GM13976 (cell line): ENCODE measurements at places on chromosomes 13 and 19.

- no peak for DNase-seq
Measured at GRCh38 chr19:7476241-7476640, 12.6 kb downstream of the PEX11G start.

DNA sequence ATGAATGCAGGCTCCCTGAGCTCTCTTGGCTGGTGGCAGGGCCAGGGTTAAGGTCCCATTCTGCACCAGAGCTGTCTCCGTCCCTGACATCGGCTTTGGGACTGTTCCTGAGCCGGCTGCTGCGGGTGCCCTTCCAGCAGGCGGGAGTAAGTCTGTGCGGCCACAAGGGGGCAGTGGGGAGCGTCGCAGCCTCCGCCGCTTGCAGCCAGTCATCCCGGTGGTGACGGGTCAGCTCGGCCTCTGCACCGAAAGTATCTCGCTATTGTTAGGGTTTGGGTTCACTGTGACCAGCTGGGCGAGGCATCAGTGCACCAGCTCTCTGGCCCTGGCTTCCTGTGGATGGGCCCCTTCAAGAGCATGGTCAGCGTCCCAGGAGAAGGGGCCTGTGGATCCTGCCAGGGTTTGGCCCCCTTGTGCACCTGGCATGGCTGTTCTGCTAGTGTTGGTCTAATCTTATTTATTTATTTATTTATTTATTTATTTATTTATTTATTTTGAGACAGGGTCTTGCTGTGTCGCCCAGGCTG, 15.1 kb downstream of the NDUFB7 start:
- DNase-seq: peak; percentile 94

DNA sequence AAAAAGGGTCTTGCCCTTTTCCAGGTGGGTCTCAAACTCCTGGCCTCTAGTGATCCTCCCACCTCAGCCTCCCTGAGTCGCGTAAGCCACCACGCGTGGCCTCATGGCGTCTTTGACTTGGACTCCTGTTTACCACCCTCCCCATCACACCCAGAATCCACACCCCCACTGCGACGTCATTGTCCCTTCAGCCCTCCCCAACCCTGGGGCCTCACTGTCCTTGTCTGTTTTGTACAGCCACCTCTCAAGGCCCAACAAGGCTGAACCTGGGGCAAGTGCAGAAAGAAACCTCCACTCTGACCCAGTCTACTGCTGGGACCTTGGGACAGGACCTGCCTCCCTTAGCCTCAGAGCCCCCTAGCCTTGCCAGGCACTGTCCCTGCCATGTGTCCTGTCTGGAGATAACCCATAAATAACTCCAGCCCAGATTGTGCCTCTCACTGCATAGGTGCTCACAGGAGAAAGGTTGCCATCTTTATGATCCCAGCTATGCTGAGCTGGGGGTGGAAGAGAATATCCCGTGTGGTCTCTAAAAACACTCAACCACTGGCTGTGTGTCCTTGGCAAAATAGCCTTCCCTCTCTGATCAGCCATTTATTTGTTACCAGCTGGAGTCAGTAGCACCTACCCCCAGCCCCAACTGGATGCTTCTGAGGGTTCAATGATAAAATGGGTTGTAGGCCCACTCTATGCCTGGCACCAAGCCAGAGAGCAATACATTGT, 1.8 kb upstream of the IFI30 start:
- DNase-seq: peak; percentile 65

GRCh38 chr19:4233282-4233853, 4.0 kb downstream of the EBI3 start:
- peak; percentile 76 for DNase-seq

GRCh38 chr13:109151255-109151654, 521.8 kb downstream of the MYO16 start:
- no peak for DNase-seq

DNA sequence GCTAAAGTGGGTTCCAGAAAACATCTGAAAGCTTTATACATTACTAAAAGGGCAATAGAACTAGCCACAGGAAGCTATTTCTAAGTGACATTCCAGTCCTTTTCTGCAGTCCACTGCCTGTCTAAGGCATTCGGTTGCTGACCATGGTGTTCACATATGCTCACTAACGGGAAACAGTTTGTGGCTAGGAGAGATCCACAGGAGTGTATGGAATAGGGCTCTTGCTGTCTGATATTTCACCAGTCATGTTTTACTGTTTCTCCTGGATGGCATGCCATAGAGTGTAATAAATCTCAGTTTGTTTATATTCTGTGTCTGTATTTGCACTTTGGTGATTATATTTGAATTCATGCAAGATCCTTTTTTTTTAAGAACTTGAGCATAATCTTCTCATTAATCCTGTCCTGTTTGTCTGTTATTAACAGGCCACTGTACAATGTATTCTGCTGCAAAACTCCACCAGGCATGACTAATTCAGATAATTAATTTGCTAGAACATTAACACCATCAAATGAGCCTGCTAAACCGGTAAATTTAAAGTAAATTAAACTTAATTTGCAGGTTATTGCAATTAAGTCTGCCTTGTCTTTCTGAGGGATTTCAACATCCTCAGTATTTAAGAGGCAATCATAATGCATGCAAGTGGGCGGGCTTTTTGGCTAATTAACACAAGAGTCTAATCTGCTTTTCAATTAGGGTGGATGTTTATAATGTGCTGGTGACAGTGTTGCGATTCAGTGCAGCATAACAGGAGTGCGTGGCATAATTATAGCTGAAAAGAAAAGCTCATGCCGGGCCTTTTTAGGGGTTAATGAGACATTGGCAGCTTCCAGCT, 201.3 kb downstream of the POU4F1 start:
- no peak for DNase-seq

DNA sequence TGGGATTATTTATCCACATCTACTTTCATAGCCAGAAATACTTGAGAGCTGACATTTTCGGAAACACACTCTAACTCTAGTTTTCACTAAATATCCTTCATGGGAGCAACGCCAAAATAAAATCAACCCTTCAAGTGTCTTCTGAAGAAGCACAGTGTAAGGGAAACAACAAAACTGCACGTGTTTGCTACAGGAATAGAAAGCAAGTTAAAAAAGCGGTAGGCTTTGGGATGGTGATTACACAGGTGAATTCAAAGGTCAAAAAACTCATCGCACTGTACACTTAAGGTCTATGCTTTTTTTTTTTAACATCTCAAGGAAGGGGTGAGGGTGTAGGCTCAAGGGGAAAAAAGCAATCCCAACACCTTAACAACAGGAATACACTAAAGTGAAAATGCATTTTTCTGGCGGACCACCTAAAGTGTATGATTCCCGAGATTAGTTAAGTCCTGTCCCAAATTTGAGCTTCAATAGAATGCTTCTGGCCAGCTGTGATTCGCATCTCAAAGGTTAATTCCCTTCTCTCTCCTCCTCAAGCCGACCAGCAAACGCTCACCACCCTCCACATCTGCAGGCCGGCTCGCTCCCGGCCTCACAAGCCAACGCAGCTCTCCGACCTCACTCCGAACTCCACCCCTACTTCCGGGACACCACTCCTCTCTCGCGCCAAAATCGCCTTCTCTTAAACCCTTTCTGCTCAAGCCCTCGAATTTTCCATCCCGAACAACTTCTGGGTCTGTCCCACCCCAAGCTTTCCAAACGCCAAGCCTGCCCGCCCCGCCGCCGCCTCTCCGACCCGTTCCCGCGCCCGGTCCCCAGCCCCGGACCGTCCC, 1.1 kb downstream of the ARGLU1 start:
- peak; percentile 71 for DNase-seq

GRCh38 chr13:52850396-52851136, 2.1 kb upstream of the PCDH8 start:
- DNase-seq: peak; percentile 84

GRCh38 chr13:37326334-37326733, 220.9 kb upstream of the CSNK1A1L start:
- DNase-seq: no peak

DNA sequence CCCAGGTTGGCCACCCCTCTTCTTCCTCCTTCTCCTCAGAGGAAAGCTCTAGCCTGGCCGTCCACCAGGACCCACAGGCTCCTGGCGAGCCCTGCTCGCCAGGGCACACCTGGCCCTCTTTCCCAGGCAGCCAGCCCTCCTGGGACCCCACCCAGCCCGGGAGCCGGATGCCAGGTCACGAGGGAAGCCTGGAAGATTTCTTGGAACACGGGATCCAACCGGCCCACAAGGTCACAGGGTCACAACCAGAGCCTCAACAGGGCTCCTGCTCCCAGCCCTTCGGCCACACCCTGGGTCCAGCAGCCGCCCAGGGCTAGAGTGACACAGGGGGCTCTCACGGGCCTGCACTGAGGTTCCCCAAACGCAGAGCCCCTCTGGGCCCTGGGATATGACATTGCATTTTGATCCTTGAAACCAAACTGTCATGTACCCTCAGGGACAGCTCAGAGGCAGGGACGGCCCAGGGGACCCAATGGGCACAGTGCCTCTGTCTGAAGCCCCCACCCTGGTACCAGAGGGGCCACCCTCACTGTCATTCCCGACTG, 5.5 kb downstream of the MKNK2 start:
- DNase-seq: no peak

- no peak for DNase-seq
Measured at GRCh38 chr13:52393572-52394357, 12.2 kb downstream of the THSD1 start.

- no peak for DNase-seq
Measured at GRCh38 chr13:27425158-27425917, 919 bp downstream of the GTF3A start.

GRCh38 chr19:1245494-1246264, 2.7 kb upstream of the MIDN start:
- no peak for DNase-seq

GRCh38 chr13:105334211-105334610, 1201.3 kb downstream of the EFNB2 start:
- no peak for DNase-seq

GRCh38 chr13:49472186-49472585, 23.6 kb upstream of the PHF11 start:
- no peak for DNase-seq

- DNase-seq: no peak
Measured at GRCh38 chr13:93776936-93777335, 550.3 kb downstream of the GPC6 start.

DNA sequence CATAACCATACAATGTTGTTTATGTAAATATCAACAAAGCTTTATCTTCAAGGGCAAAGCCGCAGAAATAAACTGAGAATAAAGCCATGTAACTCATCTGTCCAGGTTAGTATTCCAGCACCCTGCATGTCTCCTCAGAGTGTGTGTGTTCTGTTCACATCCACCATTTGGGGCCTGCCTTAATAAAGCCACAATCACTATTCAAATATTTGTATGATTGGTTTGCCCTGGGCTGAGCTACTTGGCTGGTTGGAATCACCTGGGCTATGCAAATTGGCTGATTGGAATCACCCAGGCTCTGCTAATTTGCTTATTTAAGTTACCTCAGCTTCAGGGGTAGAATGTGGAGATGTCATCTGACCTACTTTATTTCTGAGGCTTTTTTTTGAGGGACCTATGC, 42.4 kb upstream of the ZNF737 start:
- no peak for DNase-seq

DNA sequence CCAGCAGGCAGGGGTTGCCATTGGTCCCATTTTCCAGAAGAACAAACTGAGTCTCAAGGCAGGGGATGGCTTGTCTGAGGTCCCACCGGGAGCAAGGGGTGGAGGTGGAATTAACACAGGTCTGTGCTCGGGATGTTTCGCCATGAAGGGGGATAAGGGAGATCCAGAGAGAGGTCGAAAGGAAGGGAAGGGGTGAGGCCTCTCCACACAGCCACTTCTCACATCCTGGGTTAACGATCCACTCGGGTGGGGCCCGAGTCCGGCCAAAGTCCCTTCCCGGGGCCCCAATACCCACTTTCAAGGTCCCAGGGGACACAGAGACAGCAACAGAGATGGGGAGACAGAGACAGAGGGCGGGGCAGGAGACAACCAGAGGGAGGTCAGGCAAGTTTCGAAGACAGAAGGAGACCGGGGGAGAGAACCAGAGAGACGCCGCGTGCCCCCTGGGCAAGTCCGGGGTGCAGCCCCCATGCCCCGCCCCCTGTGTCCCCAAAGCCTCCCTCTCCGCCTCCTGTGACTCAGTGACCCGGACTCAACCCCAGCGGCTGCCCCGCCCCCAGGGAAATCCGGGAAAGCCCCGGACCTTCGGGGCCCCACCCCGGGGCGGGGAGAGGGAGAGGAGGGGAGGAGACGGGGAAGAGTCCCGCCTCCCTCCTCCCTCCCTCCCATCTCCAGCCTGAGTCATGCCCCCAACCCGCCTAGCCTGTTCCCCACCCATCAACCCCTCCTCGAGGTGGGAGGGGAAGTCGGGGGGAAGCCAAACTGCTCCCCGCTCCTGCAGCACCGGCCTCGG, 1.4 kb upstream of the BCL3 start:
- peak; percentile 91 for DNase-seq

GRCh38 chr19:51760697-51761356, at the start of gene FPR2:
Gene FPR2 (plus strand): TSS chr19:51761180. CDS start chr19:51768659, 7,479 bp downstream.
- no peak for DNase-seq

- no peak for DNase-seq
Measured at GRCh38 chr19:3556423-3556977, 886 bp downstream of the MFSD12 start.

DNA sequence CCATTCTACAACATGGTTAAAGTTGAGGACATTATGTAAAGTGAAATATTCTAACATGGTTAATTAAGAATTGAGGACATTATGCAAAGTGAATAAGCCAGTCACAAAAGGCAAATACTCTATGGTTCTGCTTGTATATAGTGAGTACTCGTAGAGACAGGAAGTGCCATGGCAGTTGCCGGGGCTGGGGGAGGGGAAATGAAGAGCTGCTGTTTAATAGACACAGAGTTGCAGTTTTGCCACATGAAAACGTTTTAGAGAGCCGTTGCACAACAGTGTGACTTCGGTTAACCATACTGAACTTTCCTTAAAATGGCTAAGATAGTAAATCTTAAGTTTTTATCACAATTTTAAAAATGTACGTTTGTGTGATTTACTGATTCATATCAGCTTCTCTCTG, 176.9 kb downstream of the SHISA2 start:
- DNase-seq: no peak

DNA sequence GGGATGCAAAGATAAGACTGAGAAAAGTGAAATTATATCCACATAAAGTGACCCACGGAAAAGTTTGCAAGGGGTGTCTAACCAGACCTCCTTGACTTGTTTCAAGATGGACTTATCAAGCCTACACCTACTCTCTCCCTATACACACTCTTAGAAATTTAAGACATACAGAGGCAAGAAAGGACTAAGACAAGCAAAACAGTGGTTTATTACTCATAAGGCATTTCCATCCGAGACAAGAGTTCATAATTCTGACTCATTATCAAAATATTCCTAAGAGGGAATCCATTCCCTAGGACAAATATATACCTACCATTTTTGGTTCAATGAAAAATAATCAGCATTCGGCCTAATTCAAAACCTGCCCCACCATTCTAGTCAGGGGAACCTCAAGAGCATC, 232.6 kb upstream of the GPC6 start:
- DNase-seq: no peak

DNA sequence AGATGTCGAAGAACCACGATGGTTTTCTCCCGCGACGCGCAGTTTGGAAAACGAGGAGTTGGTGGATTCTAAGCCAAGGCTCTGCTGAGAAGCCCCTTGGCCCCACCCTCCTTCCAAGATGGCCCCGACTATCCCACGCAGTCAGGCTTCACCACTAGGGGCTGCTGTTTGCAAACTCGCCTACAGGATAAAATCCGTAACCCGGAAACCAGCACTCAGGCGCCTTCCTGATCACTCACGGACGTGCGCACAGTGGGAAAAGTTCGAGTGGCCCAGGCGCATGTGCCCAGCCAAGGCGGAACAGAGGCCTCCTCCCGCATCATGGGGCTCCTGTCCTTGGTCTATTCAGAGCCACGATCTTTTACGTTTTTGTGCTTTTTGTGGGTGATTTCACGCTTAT, 19.2 kb upstream of the UQCR11 start:
- peak; percentile 77 for DNase-seq
